ENCODE measurements at places on chromosomes 7 and 10.

DNA sequence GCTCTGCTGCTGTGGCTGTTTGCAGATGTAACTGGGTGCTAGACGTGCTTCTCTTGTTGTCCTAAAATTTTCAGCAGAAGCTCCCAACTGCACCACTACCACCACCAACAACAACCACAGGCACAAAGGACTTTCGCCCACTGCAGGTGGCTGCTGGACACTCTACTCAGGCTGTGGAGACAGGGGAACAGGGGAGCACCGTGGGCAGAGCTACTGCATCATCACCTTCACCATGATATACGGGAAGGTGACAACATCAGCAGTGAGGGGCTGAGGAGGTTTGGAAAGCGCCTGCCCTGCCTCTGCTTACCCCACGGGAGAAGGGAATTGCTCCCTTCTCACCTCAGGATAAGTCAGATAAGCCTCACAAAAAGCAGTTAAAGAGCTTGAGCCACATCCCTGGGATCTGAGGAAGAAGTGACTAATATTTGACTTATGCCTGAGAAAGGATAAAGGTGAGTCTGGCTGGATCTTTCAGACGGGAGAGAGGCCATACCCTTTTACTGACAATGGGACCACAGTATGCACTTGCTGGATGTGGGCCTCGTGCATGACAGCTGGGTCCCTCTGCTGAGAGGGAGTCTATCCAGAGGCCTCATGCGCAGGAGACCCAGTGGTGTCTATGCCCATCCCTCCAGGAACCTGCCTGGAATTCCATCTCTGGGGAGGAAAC is 217.6 kb downstream of the KLF6 start:
- DNase-seq = no peak

DNA sequence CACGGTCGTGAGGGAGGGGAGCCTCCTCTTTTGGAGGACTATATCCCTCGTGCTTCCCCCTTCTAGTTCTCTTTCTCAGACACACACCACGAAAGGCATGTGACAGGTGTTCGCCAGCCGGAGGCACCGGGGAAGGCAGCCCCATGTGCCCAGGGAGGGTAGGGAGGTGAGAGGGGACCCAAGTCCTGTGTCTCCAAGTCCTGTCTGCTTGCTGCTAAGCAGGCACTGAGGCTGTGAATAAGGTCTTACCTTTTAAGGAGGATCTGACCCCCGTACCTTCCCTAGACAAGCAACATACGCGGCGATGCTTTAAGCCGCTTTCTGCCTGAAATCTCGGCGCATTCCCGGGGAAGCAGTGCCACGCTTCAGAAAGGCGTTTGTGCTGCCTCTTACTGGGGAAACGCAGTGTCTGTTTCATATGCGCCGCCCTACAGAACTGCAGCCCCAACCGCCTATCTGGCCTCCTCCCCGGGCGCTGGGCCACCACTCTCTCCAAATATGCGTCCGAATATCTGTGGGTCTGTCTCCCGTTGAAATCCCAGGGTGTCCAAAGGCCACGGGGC is 770 bp downstream of the PLXNA4 start:
- no peak for DNase-seq

GRCh38 chr7:45919993-45920459 is 1.0 kb downstream of the IGFBP3 start:
- DNase-seq = no peak

DNA sequence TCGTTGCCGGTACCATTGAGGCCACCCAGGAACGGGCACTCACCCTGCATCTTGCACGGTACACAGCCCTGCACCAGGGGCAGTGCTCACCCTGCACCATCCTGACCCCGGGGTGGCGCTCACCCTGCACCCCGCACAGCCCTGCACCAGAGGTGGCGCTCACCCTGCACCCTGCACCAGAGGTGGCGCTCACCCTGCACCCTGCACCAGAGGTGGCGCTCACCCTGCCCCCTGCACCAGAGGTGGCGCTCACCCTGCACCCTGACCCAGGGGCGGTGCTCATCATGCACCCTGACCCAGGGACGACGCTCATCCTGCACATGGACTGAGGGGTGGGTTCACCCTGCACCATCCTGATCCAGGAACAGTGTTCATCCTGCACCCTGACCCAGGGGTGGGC is 6.4 kb downstream of the TUBGCP2 start:
- DNase-seq = no peak

DNA sequence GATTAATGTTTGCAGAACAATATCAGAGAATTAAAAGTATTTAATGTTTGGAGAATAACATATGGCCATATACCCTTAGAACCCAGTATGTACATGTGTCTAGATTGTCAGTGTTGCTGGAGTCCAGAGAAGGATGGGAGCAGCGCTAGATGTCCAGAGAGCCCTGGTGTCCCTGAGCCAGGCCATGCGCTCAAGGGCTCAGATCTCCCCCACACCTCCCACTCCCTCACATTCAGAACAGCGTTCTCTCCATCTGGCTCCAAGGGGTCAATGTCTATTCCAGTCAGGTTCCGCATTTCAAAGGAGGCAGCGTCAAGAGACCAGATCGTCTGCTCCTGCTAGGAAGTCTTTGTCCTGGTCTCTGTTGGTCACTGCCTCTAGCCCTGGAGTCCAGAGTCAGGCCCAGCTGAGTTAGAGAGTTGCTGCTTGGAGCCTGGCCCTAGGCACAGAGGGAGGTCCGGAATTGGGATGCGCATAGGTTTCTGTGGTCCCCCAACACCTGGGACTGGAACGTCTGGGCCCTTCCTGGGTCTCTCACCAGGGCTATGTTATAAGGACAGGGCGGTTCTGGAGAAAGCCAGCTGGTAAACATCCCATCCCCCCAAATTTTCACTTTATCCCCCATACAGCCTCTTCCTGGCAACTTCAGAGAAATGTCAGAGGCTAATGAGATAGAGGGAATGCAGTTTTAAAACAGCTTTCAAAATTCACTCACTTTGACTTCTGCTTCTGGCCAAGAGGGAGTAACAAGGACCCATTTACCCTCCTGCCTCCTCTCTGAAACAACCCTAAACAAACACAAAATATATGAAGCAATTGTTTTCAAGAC is 6.5 kb upstream of the WDR86 start:
- no peak for DNase-seq

DNA sequence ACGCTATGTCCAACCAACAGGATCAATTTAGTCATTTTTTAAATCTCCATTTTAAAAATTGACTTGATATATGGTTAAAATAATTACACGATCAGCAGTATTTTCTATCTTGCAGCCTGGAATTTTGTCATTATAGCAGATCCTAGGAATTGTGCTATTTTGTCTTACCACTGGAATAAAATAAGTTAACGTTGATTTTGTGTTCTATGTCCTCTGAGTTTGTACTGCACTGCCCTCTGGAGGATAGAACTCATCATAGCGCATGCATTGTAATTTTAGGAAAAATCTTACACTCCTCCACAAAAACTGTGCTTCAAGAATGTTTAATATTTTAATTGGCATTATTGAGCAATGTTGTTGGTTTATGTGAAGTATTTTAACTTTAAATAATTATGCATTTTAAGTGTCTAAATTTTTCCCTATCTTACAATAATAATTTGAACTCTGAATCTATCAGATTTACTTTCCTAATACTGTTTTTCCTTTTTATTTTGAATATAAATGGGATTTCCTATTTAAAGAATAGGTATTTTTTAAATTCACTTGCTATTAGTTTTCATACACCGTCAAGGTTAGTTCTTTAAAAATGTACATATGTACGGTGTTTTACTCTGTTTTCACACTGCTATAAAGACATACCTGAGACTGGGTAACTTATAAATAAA is 220.1 kb downstream of the PPP1R3A start:
- no peak for DNase-seq

DNA sequence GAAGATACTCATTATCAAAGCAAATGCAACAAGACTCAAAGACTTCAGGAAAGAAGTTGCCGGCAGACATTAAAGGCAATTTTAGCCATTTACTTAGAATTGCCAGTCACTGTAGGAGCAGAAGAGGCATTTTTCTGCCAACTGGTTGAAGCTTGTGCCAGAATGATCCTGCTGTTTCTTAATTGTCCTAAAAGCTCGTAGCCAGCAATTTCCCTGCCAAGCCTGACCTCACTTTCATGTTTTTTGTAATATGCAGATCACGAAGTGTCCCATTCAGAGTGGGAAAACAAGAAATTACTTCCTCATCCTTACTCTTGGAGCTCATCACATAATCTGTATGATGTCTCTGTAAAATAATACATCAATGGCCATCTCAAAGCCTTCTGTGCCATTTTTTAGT is 130.9 kb upstream of the ANKRD1 start:
- no peak for DNase-seq

DNA sequence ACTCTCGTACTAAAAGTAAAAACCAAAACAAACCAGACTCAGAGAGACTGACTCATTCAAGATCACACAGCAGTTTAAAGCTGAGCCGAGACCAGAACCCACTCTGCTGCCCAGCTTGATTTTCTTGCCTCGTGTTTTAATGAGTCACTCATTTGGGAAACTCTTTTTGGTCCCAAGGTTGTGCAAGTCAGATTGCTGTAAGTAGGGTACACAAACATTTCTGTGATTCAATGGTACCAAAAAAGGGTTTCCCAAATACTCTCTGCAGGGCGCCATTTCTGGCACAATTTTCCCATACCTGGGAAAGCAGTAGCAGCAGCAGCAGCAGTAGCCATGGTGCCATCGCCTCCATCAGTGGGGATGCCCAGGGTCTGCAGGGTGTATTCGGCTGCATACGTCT is 69.9 kb downstream of the ASAH2B start:
- DNase-seq = no peak

DNA sequence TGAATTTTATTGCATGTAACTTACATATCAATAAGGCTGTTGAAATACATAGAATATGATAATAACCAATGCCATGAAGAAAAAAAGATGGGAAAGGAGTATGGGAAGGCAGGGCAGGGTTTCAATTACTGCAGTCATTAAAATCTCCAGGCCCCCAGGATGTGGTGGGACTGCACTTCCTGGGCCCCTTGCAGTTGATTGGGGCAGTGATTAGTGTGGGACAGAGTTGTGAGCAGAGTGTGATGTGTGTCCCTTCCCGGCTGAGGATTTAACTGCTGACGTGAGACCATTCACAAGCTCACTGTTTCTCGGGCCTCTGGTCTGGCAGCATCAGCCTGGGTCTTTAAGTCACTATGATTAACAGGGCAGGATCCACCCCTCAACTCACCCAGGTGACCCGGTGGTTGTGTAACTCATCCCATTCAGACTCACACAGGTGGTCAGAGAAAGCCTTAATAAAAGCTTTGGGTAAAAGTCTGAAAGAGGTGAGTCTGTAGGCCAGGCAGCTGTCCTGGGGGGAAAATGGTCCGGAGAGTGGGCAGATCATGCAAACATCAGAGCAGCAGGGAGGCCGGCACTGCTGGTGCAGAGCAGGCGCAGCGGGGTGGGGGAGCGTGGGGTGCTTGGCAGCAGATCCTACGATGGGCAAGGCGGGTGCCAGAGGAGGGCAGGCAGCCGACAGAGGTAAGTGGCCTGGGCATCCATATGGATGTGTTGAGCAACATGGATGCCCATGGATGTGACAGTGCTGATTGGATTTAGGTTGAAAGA is 36.3 kb upstream of the WDFY4 start:
- no peak for DNase-seq

DNA sequence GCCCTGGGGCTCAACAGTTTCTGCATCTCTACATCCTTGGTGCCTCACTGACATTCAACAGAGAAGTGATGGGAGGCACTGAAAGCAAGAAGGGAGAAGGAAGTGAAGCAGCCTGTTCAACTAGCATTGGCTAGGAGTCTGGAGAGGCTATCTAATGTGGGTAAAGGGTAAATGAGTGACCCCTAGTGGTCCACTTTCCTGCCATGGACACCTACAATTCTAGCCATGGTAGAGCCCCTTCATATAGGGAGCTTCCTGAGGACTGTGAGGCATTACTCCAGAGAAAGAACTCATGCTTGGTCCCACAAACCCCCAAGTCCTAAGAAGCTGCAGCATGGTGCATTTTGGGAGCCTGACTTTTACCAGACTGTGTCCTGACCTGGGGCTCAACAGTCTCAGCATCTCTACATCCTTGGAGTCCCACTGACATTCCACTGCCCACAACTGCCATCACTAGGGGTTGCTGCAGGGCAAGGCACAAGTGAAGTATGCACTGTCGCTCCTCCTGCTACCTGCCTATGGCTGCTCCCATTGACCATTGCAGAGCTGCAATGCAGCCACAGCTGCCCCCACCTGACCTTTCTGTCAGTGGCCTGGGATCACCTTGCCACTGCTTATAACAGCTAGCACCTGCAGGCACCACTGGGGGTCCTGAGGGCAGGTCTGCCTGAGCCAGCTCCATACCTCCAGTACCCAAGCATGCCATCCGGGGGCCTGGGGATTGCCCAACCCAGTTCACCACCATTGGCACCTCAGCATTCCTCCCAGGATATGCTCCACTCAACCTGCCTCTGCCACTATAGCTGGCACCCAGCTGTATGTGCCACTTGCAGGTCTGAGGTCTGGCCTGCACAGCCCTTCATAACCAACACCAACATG is 44.1 kb upstream of the CDK6 start:
- no peak for DNase-seq

- no peak for DNase-seq
These were observed 20.7 kb downstream of the FAM241B start for GRCh38 chr10:69650589-69651261.

DNA sequence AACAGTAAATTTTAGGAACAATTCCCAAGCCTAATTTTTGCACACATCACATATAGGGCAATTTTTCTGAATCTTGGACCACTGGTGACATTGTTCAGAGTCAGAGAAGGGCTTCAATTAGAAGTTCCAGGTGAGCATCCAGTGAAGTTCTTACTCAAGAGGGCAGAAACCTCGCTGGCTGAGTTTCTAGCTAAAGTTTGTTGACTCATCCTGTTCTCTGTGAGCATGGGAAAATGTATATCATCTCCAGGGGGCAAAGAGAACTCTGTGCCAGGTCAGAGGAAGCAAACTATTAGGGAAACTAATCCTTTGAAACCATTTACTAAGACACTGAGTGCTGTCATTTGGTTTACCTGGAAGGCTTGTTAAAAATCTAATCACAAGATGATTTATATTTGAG is 695.6 kb upstream of the IGFBP3 start:
- DNase-seq = no peak

DNA sequence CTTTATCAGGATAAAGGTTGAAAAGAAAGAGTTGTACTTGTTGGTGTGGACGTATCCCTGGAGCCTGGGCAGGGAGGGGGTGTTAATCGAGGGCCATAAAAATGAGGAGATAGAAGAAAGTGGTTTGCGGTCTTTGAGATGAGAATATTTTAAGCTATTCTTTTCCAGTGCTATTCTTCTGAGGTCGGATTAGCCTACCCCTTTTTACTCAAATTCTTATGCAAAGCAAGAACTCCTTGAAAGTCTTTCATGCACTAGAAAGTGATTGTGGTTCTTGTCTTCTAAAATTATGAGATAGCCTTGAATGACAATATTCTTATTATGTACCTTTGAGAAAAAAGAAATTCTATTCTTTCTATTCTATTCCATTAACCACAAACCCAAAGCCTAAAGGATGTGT is 201.3 kb upstream of the SEMA3C start:
- no peak for DNase-seq

GRCh38 chr7:106369816-106370215 is 85.0 kb upstream of the NAMPT start:
- DNase-seq = no peak

DNA sequence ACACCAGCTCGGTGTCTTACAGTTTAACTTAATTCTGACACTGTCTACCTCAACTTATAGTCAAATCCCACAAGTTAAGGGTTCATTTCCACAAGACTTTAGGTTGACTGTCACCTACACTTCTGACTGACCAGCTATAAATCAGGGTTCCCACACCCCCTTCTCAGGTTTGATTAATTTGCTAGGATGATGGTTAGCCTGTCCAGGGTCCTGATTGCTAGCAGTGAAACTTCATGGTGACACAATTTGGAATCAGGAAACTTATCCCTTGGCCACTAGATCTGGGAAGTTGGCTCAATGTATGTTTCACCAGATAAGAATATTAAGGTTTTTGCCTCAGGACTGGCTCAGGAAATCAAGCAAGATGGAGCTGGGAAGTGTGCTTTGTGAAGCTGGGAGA is 2.8 kb upstream of the RSU1 start:
- no peak for DNase-seq
